Activated CD4-positive, alpha-beta T cell treated with anti-CD3 and anti-CD28 coated beads for 4 hours (primary cell): ENCODE measurements at places on chromosomes 5 and 9.

GRCh38 chr5:62431735-62432620 is 19.4 kb downstream of the IPO11 start:
- no peak for DNase-seq

GRCh38 chr9:18605766-18606180 is 131.8 kb downstream of the ADAMTSL1 start:
- no peak for DNase-seq

- no peak for DNase-seq
Measured at GRCh38 chr5:149544028-149544420, 7.2 kb downstream of the CSNK1A1 start.

GRCh38 chr5:77356740-77357139 is 135.4 kb downstream of the WDR41 start:
- no peak for DNase-seq

GRCh38 chr9:38683336-38683735 is 36.6 kb downstream of the FAM240B start:
- DNase-seq: no peak
